H1 (cell line): ENCODE measurements at places on chromosomes 11 and 22.

DNA sequence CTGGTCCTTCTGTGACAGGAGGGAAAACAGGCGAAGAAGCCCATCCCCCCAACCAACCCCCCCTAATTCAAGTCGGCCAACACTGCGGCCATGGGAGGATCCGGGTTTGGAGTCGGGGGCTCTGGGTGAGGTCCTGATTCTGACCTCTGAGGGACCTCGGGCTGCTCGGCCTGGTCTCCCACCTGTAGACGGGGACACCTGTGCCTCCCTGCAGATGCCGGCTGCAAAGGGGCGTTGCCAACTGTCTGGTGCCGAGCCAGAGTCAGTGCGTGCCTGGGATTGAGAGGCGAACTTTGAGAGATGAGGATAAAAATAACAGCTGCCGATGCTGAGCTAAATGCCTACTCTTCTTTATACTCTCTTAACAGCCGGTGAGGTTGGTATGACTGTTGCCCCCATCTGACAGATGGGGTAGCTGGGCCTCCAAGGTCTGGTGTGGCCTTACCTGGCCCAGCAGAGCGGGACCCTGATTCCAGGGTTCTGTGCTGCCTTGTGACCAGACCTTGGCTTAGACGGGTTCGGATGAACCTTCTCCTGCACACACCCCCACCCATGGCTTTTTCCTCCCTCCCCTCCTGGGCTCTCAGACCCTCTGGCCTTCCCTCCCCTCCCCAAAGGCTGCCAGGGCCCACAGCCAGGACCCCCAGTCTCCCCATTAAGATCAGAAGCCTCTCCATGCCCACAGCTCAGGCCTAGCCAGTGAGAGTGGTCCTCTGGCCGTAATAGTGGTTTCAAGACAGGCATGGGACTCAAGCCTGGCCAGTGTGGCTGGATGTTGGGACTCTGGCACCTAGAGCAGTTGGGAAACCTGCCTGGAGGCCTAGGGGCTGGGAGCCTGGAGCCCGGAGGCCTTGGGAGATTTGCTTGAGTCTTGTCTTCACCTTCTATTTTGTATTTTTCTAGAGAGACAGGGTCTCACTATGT lies 41.7 kb downstream of the KCNJ4 start:
- DNase-seq: no peak

GRCh38 chr22:27358096-27358870 lies 443.3 kb downstream of the MN1 start:
- no peak for DNase-seq

DNA sequence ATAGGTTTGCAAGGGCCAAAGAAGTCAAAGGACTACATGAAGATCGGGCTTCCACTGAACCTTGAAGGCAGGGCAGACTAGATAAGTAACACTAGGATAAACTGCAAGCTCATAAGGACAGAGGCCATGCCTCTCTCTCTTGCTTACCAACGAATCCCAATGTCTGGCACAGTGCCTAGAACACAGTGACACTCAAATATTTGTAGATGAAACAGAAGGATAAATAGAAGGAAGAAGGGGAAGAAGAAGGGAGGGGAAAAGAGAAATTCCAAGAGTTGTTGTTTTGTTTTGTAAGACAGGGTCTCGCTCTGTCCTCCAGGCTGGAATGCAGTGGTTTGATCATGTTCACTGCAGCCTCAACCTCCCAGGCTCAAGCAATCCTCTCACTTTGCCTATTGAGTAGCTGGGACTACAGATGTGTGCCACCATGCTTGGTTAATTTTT lies 26.9 kb downstream of the SIK3 start:
- no peak for DNase-seq

DNA sequence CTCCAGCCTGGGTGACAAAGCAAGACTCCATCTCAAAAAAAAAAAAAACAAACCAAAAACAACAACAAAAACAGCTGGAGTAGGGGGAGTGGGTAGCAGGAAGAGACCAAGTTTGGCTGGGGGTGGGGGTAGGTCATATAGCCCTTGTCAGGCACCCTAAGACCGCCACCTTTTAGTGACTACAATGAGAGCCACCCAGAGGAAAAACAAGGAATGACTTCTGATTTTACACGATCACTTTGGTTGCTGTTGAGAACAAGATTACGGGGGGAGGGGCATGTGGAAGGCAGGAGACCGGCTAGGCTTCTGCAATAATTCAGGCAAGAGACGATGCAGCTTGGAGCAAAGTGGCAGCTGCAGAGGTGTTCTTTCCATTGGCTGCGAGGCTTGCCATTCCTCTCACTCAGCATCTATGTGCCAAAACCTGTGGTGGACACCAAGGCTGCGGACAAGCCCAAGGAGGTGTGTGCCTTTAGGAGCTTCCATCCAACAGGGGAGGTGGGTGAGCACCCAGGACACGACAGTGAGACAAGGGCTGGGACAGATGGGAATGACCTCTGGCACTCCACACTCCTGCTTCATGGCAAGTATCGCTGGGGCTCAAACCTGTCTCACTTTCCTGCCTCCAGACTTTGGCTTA lies 1.7 kb downstream of the RPS19BP1 start:
- DNase-seq: no peak

DNA sequence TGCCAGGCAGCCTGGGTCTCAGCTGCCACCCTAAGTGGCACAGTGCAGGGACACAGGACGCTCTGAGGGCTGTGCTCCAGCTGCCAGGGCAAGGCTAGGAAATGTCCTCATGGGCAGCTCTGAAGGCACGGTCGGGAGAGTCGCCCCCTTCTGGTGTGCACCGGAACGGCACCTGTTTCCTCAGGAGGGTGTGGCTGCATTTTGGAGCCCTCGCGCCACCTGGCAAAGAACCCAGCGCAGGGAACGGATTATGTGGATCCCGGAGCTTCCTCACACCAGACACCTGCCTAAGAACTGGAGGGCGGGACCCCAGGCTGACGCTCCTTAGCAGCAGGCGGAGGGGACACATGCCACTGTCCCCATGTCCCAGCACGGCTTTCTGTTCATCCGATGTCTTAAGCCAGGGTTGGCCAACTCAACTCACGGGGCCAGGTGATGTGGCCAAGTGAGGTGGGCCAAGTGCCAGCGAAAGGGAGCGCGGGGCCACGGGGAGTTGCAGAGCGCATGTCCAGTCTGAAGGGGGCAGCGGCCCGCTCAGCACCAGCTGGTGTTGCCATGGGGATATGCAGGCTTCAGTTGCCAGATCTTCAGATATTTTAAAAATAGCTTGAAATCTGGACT lies 5.1 kb upstream of the SLC22A8 start:
- DNase-seq: peak; percentile 36

DNA sequence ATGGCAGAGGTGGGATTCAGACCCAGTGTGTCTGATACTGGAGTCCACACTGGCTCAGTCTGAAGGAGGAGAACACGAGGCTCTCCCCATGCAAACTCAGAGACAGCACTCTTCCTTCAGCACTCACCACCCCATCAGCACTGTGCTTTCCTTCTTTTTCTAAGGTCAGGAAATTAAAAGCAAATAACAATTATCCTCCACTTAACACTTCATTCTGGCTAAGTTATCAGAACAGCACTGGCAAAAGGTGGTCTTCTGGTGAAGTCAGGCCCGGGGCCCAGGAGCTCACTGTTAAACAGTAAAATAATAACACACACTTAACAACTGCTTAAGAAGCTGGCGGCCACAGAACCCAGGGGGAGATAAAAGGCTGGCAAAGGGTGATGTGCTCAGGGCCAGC lies 107.1 kb downstream of the NAT10 start:
- DNase-seq: no peak

- no peak for DNase-seq
Observed at GRCh38 chr11:6943131-6943530, 16.9 kb downstream of the ZNF215 start.

DNA sequence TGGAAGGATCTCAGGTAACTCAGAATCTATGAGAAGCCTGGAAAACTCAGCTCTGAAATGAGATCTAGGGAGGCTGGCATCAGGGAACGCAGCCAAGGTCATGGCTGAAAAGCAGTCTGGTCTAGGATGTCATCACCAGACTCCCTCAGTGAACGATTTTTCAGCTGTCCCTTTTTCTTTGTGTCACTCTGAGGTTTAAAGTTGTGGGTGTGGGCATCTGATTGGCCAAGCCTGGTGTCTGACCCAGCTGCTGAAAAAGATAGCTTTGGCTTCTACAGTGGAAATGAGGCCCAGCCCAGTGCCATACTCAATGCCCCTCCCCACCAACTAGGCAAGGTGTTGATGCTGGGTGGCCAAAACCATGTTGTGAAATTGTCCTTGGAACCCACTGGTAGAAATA lies 14.5 kb downstream of the RPS3 start:
- DNase-seq: no peak

DNA sequence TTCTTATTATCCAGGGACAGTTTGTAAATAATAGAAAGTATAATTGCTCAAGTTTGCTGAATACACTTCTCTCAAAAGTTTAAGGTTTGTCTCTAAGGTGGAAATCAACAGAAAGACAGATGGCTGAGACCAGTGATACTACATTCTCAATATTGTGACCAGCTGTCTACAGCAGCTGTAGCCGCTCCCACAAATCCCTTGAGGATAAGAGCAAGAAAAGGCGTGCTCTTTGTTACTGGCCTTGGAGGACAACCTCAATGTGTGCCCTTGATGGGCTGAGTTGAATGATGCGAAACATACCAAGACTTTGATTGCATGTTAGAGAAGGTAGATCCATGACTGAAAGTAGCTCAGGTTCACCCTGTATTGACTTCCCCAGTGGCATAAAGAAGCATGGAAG lies 6.1 kb downstream of the OR6M1 start:
- DNase-seq: no peak

DNA sequence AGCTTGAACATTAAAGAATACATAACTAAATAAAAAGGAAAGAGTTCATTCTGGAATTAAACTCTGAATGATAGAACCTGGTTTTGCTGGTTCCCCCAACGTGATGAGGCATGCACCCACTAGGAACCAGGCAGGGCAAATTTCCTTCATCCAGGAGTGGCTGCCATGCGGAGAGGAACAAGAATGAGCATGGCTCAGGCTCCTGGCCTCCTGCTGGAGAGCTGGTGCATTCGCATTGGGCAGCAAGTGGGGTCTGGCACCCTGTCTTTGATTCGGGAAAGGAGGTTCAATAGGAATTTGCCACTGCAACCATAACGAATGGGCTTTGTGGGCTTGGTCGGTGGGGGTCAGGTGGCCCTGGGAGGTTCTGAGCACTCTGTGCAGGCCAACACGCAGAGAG lies 169.8 kb upstream of the TENM4 start:
- DNase-seq: no peak

DNA sequence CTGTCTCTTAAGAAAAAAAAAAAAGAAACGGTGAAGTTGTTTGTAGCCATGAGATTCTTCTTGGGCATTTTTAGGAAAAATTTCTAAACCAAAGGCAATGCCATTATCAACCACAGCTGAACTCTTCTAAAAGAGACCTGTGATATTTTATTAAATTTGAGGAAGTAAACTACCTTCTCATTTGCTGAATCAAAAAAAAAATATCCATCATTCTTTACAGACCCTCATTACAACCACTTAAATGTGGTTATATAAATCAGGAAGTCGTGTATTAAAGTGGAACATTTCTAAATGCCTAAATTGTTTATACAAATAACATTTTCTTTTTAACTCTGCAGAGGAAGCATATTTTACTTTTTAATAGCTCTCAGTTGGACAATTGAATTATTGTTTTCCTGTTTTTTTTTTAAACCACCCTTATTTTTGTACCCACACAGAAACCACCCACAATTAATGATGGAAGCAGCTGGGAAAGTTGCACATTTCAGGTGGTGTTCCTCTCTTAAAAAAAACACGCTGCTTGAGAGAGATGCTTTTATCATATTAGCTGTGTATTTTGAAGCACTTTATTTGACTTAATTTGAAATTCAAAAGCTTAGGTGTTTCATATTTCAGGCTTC lies 91.2 kb downstream of the ARHGAP42 start:
- no peak for DNase-seq

- no peak for DNase-seq
Observed at GRCh38 chr11:118277312-118277711, 13.2 kb upstream of the MPZL2 start.

DNA sequence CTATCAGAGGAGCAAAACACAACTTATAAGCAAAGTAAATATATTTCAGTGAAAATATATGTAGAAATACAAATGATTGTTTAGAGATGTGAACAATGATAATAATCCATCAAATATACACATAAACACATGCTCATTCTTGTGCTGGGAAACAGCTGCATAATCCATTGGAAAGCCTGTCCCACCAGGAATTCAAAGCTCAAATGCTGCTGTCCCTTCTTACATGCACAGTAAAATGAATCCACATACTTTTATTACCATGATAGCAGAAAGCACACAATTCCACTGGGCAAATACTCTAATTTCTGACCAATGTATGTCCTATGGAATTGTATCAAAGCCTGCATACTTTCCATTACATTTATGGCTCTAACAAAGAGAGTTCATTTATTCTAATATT lies 44.5 kb downstream of the SOX6 start:
- no peak for DNase-seq

GRCh38 chr11:86632499-86633269 lies 39.7 kb downstream of the ME3 start:
- no peak for DNase-seq

GRCh38 chr11:10302744-10303557 lies 1.9 kb upstream of the ADM start:
- DNase-seq: no peak

- DNase-seq: no peak
Observed at GRCh38 chr11:116881143-116881542, 43.7 kb upstream of the APOA1 start.

GRCh38 chr22:37188901-37189466 lies 937 bp upstream of the C1QTNF6 start:
- DNase-seq: no peak

- DNase-seq: no peak
Observed at GRCh38 chr11:66412110-66412509, 8.7 kb upstream of the NPAS4 start.

DNA sequence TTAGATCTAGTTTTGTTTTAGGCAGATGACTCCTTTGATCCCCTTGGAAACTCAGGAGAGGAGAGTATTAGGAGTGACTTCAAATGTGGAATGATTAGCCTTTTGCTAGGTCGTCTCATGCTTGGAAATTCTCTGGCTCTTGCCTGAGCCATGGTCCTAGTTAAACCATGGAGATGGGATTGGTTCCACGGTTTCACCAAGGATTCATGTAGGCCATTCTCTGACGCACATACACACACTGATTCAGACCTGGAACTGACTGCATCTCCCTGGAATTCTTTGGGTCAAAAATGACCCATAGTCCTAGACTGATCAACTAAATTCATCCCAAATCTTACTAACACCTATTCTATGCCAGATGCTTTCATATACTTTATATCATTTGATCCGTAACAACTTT lies 56.5 kb downstream of the POLD3 start:
- no peak for DNase-seq

- DNase-seq: no peak
Observed at GRCh38 chr22:17587629-17588028, 24.3 kb downstream of the SLC25A18 start.

DNA sequence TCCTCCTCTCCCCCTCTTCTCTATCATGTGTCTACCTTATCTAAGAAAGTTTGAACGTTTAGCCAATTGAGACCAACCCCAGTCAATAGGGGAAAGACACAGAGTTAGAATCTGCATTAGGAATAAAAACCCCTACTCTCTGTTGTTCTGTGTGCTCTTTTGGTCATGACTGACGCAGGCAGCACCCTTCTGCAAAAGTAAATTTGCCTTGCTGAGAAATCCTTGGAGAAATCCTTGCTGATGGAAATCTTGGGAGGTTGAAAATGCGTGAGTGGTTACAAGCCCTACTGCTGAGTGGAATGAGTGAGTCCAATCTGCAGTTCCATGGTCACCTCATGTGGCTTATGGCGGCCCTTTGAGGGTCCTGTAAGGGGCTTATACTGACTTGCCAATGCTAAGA lies 145.2 kb downstream of the AASDHPPT start:
- DNase-seq: no peak

GRCh38 chr11:121659811-121660210 lies 207.0 kb upstream of the SORL1-AS1 start:
- DNase-seq: no peak

GRCh38 chr11:13923716-13924650 lies 38.5 kb upstream of the SPON1 start:
- DNase-seq: no peak
